ENCODE measurements at places on chromosomes 6 and 20. TPM values are rescaled to one million over a fixed set of nuclear protein-coding genes. Genes with fewer than 3 reads are reported as not detected.

The C20orf141 gene
- not detected for total RNA-seq

The HLA-DQA1 gene
- 7.8 TPM for total RNA-seq

The PPIL6 gene
- not detected for total RNA-seq

The NUP43 gene
- 73.2 TPM for total RNA-seq

The ELMO2 gene
- total RNA-seq: 100 TPM

The OLIG3 gene
- total RNA-seq: 0.81 TPM

The PHACTR1 gene
- 1.6 TPM for total RNA-seq

All from natural killer cell treated with Interleukin-12 subunit alpha and Interleukin-12 subunit beta and Interleukin-15 and Interleukin-18, amount 100 ng/mL, for 72 hours (primary cell).